ENCODE measurements at places on chromosomes 1 and 21. TPM values are rescaled to one million over a fixed set of nuclear protein-coding genes. Genes with fewer than 3 reads are reported as not detected.

PALMD gene
- not detected for total RNA-seq

AMY1C gene
- not detected for total RNA-seq

C1orf115 gene
- 1.7 TPM for total RNA-seq

TLCD4 gene
- 6.0 TPM for total RNA-seq

DYRK3 gene
- 38.7 TPM for total RNA-seq

All from melanocyte of skin (primary cell).